ENCODE measurements at places on chromosomes 2 and 18.

GRCh38 chr2:48219555-48220436, 310.2 kb upstream of the STON1 start:
- no peak for DNase-seq

DNA sequence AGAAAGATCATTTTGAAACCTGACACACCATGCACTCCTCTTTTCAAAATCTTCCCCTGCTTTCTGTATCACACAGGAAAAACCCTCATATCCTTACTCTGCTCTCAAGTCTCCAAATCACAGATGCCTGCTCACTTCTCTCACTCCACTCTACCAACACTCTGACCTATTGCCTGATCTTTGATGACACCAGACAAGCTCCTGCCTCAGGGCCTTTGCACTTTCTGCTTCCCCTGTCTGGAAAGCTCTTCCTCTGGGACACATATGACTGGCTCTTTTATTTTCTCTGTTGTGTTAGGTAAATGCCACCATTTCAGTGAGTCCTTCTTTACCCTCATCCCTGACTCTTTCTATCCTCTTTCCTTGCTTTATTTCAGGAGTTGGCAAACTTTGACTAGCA, 1300.7 kb upstream of the ZEB2 start:
- DNase-seq = no peak

GRCh38 chr2:221377597-221377996, 194.5 kb downstream of the EPHA4 start:
- no peak for DNase-seq

DNA sequence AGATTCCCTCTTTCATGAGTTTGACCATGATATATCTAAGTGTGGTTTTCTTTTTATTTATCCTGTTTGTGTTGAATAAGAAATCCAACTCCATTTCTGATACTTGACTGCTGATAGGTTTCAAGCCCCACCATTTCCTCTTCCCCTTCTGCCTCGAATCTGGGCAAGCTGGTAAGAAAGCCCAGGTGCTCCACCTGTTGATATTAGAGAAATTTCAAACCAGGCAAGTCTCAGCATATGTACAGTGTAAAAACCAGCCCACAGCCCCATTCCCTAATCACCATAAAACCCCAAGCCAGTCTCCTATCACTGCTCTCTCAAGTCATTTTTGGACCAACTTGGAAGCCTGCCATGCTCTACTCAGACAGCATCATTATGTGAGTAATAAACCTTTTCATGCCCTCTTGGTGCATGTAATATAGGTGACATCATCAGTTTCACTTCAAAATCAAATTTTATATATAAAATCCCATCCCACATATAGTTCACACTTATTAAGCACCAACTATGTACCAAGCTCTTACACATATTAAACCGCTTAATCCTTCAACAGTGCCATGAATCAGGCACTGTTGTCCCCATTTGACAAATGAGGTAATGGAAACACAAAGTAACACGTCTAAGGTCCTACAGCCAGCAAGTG, 46.6 kb downstream of the SMAD2 start:
- DNase-seq = no peak

GRCh38 chr18:37672932-37673595, 107.5 kb upstream of the CELF4 start:
- DNase-seq = no peak

DNA sequence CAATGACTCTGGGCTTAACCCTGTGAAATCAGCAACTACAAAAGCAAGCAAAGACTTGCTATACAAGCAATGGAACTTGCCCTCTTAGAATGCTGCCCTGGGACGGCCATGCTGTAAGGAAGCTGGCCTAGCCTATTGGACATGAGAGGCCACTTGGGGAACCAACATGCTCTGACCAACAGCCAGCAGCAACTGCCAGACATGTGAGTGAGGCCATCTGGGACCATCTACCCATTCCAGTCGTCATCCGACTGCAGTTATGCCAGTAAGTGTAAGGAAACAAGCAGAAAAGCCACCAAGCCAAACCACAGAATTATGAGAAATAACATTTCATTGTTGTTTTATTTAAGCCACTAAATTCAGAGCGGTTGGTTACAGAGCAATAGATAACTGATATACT, 40.9 kb downstream of the CLASP1 start:
- no peak for DNase-seq

DNA sequence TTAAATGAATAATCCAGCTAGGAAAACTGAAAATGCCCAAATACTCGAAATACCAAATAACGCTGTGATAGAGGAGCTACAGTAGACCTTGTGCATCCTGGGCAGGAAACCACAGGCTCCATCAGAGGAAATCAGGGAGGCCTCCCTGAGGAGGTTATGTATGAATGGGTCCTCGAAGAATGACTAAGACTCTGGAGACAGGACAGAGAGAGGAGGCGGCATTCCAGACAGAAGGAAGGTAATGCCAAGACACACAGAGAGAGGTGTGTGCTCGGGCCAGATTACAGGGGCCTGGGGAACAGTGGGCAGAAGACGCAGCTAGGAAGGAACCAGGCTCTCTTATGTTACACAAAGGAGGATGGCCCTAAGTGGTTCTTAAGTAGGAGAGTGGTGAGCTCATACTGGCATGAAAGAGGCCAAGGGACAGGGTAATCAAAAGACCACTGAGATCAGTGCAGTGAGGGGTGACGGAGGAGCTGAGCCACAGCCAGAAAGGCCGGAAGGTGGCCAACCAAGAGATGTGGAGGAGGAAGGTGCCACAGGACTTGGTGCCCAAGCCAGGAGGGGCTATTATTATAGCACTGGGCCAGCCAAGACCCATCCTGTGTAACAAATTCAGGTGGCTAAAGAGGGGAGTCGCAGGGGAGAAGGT, 9.9 kb downstream of the ST3GAL5 start:
- no peak for DNase-seq

GRCh38 chr2:27754138-27754588, 17.4 kb upstream of the MRPL33 start:
- peak; percentile 70 for DNase-seq

DNA sequence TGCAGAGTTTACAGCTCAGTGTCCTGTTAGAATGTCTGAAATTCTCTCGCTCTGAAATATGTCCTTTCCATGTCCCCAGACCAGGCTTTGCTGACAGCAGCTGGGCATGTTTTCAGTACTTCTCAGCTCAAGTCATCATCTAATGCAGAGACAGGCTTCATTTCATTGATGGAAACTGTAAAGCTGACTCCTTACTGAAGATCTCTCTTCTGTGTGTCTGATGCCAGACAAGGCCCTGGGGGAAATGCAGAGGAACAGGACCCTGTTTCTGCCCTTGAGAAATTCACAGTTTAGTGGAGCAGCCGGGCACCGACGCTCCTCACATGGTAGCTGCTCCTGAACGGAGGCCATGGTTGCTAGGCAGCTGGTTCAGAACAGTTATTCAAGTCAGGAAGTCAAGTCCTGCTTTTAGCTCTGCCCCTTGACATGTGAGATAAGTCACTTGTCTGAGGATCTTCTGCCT, 24.6 kb upstream of the FZD7 start:
- DNase-seq = no peak

- no peak for DNase-seq
These were observed 56.5 kb downstream of the KCNE4 start for GRCh38 chr2:223108351-223109050.

- no peak for DNase-seq
These were observed 27.9 kb upstream of the RPE start for GRCh38 chr2:209974576-209974975.

DNA sequence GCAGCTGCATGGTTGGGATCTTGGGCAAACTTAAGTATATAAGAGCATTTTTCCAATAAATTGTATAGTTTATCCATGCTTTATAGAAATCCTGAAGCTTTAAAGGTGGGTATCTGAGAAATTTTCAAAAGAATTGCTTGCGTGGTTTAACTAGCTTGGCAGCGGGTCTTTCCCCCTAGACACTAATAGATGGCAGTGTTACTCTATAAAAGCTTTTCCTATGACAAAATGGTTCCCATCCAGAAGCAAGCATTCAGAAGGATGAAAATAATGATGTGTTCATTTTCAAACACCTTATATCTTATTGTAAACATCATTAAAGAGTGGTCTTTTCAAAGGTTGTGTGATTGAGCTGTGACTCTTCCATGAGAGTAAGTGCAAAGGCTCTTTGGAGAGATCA, 45.9 kb downstream of the KDM3A start:
- no peak for DNase-seq

GRCh38 chr18:58015065-58015780, 28.8 kb upstream of the NEDD4L start:
- no peak for DNase-seq

- no peak for DNase-seq
These were observed 50.6 kb downstream of the TTC32 start for GRCh38 chr2:19851116-19851695.

- DNase-seq = peak; percentile 96
These were observed 574 bp upstream of the NCL start for GRCh38 chr2:231464576-231465540.

DNA sequence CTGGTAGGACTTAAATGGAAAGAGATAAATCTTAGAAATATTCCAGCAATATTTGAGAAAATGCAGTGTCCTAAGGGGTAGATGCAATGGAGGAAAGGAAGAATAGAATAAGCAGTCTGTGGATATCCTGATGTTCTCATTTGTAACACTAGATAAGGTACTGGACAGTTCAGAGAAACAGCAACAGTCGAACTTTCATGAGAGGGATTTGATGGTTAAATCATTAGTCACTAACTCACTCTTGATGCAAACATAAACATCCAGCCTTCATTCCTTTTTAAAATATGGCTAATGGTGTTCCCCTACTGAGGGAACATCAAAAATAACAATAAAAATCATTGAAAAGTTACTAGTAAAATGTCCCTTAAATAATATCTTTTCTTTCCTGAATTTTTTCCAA, 211.4 kb upstream of the SLC39A10 start:
- DNase-seq = no peak

DNA sequence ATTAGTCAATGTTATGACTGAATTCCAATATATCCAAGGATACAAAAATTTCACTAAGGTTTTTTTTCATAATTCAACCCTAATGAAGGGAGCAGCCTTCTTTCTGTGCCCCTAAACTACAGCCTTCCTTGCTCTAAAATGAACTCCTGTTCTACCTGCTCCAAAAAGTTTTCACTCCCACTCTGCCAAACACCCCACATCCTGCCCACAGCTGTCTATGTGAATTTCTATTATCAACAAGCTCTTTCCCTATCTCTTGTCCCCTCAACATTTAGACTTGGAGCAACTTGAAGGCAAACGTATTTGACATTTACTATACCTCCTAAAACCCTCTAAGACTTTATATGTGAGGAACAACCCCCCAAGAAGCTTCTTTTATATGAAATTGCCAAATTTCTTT, 2.5 kb downstream of the STAT4 start:
- no peak for DNase-seq
